ENCODE measurements at places on chromosomes 1 and 21.

GRCh38 chr1:33338440-33339211 lies 17.7 kb upstream of the A3GALT2 start:
- peak; percentile 74 for DNase-seq

DNA sequence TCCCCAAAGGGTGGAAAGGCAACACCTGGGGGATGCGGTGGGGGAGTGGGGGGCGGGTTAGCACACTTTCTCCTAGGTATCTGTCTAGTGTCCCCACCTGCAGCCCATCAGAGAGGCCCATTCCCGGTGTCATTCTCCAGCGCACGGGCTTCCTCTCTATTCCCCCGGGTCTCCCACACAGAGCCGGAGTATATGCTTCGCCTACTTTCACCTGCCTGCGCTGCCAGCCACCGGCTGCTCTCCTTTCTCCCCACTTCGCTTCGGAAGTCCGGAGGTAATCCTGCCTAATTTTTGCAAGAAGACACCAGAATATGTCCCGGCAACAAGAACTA lies 852 bp downstream of the RGS7 start:
- no peak for DNase-seq

GRCh38 chr1:66773227-66773626 lies 21.0 kb downstream of the DYNLT5 start:
- no peak for DNase-seq

DNA sequence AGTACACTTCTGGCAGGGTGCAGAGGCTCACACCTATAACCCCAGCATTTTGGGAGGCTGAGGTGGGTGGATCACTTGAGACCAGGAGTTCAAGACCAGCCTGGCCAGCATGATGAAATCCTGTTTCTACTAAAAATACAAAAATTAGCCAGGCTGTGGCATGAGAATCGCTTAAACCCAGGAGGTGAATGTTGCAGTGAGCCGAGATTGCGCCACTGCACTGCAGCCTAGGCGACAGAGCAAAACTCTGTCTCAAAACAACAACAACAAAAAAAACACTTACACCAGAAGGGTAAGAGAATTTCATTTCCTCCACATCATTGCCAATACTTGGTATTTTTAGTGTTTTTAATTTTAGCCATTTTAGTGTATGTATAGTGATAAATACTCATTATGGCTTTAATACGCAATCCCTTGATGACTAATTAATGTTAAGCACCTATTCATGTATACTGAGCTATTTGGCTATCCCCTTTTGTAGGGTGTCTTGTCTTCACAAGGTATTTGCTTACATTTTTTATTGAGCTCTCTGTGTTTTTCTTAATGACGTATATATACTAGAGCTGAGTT lies 77.1 kb upstream of the TNR start:
- DNase-seq, result no peak

GRCh38 chr1:183582021-183582713 lies 8.1 kb downstream of the NCF2 start:
- DNase-seq, result no peak
